Liver (tissue), 10 donors: ENCODE measurements at places on chromosomes 11 and 22. TPM values are rescaled to one million over a fixed set of nuclear protein-coding genes. Genes with fewer than 3 reads are reported as not detected.

GRCh38 chr11:109222761-109223160 is 199.2 kb upstream of the C11orf87 start:
- no peaks in the 10 kb centered on the region for H3K36me3 ChIP-seq
- DNase-seq, result no peak
- no peaks in the 10 kb centered on the region for H3K27me3 ChIP-seq
- no peaks in the 10 kb centered on the region for H3K4me1 ChIP-seq
- no peak overlapping the region for H3K4me3 ChIP-seq
- no peak overlapping the region for H3K27ac ChIP-seq

- H3K4me1 ChIP-seq, result peaks cover 20% of the 10 kb centered on the region
- no peaks in the 10 kb centered on the region for H3K27me3 ChIP-seq
- H3K27ac ChIP-seq, result no peak overlapping the region
- H3K36me3 ChIP-seq, result no peaks in the 10 kb centered on the region
- H3K4me3 ChIP-seq, result no peak overlapping the region
- no peak for DNase-seq
These were observed 65.8 kb downstream of the CSTPP1 start for GRCh38 chr11:47002390-47002789.

- H3K36me3 ChIP-seq, result no peaks in the 10 kb centered on the region
- H3K27me3 ChIP-seq, result no peaks in the 10 kb centered on the region
- no peaks in the 10 kb centered on the region for H3K4me1 ChIP-seq
- no peak overlapping the region for H3K27ac ChIP-seq
These were observed 83.7 kb downstream of the CADM1 start for GRCh38 chr11:115420505-115420904.

DNA sequence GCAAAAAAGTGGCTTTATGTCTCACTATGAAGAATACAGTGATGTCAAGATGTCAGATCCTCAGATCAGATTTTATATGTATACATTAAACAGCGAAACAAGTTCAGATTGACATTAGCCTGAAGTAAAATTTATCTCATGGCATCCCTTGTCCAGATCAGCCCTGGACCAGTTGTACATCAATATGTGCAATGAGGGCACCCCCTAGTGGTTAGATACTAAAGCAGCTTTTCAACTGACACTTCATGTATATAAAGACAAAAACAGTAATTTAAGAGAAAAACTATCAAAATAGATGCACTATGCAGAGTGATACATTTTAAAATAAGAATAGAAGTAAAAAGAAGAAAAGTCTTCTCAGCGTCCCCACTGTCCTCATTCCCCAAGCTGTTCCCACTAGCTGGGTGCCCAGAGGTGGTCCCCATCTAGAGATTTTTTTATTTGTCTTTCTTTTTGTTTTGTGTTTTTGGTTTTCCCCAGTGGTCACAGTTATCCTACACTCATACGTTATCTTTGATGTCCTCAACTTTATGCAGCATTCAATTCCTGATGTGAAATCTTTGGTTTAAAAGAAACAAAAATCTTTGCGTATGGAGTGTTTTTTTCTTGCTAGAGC is 2193.4 kb upstream of the RAG2 start:
- no peaks in the 10 kb centered on the region for H3K27me3 ChIP-seq
- H3K36me3 ChIP-seq, result no peaks in the 10 kb centered on the region
- no peaks in the 10 kb centered on the region for H3K4me1 ChIP-seq
- no peak overlapping the region for H3K27ac ChIP-seq
- H3K4me3 ChIP-seq, result no peak overlapping the region

DNA sequence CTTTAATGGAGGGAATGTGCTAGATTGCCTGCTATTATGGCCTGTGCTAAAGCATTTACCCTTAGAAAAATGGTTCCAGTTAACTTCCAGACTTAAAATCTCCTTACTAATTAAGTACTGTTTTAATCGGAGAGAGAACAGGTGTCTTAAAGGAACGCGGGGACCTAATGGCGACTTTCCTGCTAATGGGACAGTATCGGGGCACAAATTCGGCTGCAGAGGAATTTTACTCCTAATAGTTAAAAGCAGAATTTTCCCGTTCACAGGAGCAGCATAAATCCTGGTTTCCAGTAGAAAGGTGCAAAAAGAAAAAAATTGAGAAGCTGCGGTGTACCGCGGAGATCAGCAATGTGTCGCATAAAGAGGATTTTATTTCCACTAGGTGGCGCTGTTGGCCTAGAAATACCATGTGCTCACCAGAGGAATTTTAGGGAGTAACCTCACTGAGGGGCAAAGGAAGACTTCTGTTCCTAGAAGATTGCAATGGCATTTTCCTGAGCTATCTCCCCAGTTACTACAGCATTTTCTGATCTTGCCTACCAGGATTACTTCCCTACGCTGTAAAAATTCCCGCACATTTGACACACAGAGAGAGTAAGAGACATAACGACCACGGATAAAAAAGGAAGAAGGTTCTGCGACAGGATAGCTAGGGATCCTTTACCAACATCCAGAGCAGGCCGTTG is 44.5 kb downstream of the ZNF280B start:
- peaks cover 2% of the 10 kb centered on the region for H3K27me3 ChIP-seq
- DNase-seq, result peak; percentile 58
- H3K27ac ChIP-seq, result no peak overlapping the region
- H3K36me3 ChIP-seq, result no peaks in the 10 kb centered on the region
- H3K4me1 ChIP-seq, result no peaks in the 10 kb centered on the region

The CALCA gene
- total RNA-seq, result 14.3 TPM

The ANO5 gene
- total RNA-seq, result 4.5 TPM

The DNAJC4 gene
- total RNA-seq, result 8.5 TPM

The MRGPRX4 gene
- not detected for total RNA-seq
